ENCODE measurements at places on chromosomes 2 and 18. TPM values are rescaled to one million over a fixed set of nuclear protein-coding genes. Genes with fewer than 3 reads are reported as not detected.

Gene COLEC11
- 5.2 TPM for total RNA-seq

Gene GCFC2
- 30.3 TPM for total RNA-seq

Gene LRRC30
- total RNA-seq = 0.14 TPM

Gene ETAA1
- 19.3 TPM for total RNA-seq

DNA sequence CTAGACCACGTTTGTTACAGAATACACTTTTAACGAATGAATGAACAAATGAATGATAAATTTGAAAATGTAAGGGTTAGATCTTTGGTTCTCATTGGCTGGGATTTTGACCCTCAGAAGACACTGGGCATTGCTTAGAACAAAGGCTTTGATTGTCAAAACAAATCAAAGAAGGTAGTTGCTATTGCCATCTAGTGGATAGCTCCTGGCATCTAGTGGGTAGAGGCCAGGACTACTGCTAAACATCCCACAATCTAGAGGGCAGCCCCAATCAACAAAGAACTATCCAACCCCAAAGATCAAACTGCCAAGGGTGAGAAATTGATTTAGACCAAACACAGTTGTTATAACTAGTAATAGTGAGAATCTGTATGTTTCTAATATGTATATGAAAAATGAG, 552.3 kb downstream of the KCNJ3 start:
- no peaks in the 10 kb centered on the region for H3K4me1 ChIP-seq
- DNase-seq = no peak
- H3K4me3 ChIP-seq = no peak overlapping the region
- no peak overlapping the region for H3K27ac ChIP-seq
- no peaks in the 10 kb centered on the region for H3K36me3 ChIP-seq

DNA sequence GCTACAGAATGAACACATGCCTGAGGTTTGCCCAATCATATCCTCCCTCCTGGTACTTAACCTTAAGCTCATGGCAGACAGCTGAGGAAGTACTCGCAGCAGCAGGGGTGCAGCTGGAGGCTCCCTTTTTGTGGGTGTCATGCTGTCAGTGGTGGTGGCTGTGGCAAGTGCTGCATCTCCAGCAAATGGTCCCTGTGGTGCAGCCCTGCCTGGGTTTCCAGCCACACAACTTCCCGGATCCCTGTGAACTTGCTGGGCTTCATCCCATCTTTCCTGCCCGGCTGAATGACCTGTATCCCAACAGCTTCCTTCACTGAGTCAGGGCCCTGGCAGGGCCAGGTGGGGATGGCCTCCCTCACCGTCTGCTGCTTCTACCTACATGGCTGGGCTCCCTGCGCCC, 5.0 kb downstream of the TMEM185B start:
- H3K27me3 ChIP-seq = no peaks in the 10 kb centered on the region
- H3K4me1 ChIP-seq = peaks cover 14% of the 10 kb centered on the region
- H3K27ac ChIP-seq = no peak overlapping the region
- no peak overlapping the region for H3K4me3 ChIP-seq

GRCh38 chr2:235287375-235287733, 206.5 kb upstream of the AGAP1 start:
- no peak overlapping the region for H3K4me3 ChIP-seq
- no peaks in the 10 kb centered on the region for H3K36me3 ChIP-seq
- H3K27me3 ChIP-seq = no peaks in the 10 kb centered on the region
- no peak for DNase-seq
- no peak overlapping the region for H3K27ac ChIP-seq

GRCh38 chr2:240301256-240301795, 134.1 kb upstream of the GPC1 start:
- no peaks in the 10 kb centered on the region for H3K4me1 ChIP-seq
- H3K36me3 ChIP-seq = no peaks in the 10 kb centered on the region
- no peak overlapping the region for H3K4me3 ChIP-seq
- H3K27me3 ChIP-seq = no peaks in the 10 kb centered on the region

DNA sequence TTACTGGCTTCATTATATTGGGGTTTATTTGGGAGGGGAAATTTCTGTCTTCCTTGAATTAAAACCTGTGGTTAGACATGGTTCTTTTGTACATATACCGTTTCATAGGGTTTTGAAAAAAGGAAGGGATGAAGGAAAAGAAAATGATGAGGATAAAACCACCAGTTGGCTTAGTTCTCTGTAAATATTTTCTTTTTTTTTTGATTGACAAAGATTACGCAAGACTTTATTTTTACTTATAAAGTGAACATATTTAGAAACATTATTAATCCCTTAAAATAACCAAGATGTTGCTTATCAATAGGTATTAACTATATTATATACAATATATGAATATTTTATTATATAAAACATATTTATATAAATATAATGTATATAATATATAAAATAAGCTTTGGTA, 45.1 kb upstream of the TUBA3E start:
- no peaks in the 10 kb centered on the region for H3K36me3 ChIP-seq
- H3K27ac ChIP-seq = no peak overlapping the region
- H3K4me3 ChIP-seq = no peak overlapping the region

- DNase-seq = no peak
- H3K4me3 ChIP-seq = no peak overlapping the region
- no peak overlapping the region for H3K27ac ChIP-seq
- no peaks in the 10 kb centered on the region for H3K27me3 ChIP-seq
- H3K36me3 ChIP-seq = peaks cover 2% of the 10 kb centered on the region
Observed at GRCh38 chr2:226934546-226935201, 98.8 kb downstream of the RHBDD1 start.

DNA sequence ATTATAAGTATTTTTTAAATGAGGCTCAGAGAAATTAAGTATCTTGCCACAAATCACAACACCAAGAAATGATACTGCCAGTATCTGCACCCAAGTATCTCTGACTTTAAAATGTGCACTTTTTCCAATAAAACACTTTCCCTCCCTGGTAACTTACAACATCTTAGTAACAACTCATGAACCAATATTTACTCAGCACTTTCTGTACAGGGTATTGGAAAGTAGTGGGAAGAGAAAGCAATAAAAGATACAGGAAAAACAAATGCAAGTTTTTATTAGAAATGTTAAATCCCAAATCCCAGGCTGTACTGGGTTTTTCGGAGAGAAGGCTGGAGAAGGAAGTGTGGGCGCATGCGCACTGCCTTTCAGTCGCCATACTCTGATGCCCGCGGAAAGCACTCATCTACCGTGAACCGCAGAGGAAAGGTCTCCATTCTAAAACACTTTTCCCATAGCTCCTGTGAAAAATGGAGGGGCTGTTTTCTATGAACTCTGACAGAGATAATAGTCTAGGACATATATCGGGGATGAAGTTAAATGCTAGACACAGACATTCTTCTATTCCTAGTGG, 52.1 kb downstream of the L3MBTL4 start:
- no peak overlapping the region for H3K4me3 ChIP-seq
- H3K36me3 ChIP-seq = no peaks in the 10 kb centered on the region
- no peaks in the 10 kb centered on the region for H3K27me3 ChIP-seq
- H3K27ac ChIP-seq = no peak overlapping the region
- DNase-seq = no peak
- H3K4me1 ChIP-seq = no peaks in the 10 kb centered on the region

DNA sequence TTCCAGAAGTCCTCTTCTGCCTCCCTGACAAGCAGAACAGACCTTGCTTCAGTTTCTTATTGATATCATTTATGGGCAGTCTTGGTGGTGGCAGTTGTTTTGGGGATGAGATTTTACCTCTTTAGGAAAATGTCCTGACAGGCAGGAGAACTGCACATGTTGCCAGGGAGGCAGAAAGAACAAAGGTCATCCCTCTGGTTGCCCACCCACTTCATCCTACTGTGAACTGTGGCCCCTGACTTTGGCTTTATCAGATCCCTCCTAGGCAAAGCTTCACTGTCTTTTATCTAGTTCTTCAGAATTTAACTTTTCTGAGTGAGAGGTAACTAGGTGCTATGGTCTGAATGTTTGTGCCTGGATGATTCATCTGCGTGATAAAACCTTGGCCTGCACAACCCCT, 2071.3 kb upstream of the CELF4 start:
- H3K4me3 ChIP-seq = no peak overlapping the region
- no peak for DNase-seq
- H3K36me3 ChIP-seq = no peaks in the 10 kb centered on the region
- no peak overlapping the region for H3K27ac ChIP-seq
- no peaks in the 10 kb centered on the region for H3K27me3 ChIP-seq

GRCh38 chr2:71379086-71379485, 47.5 kb downstream of the ZNF638 start:
- DNase-seq = no peak
- H3K36me3 ChIP-seq = peaks cover 22% of the 10 kb centered on the region
- H3K4me1 ChIP-seq = no peaks in the 10 kb centered on the region
- H3K27me3 ChIP-seq = no peaks in the 10 kb centered on the region
- H3K27ac ChIP-seq = no peak overlapping the region

DNA sequence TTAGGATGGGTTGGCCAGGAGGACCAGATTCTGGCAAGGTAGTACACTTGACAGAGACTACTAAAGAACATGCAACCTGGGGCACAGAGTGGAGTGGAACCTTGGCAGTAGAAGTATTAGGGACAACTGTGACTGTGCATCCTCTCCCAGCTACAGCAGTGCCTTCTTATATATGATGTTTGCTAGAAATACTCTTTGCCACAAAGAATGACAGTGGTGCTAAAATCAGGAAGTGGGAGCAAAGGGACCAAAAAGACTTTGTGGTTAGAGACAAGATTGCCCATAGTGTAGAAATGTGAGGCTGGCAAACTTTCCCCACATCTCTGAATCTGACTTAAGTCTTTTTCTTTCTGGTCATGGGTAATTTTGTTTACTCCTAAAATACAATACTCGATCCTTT, 9.4 kb upstream of the SLC38A11 start:
- no peak overlapping the region for H3K27ac ChIP-seq
- no peak overlapping the region for H3K4me3 ChIP-seq
- DNase-seq = no peak
- H3K27me3 ChIP-seq = no peaks in the 10 kb centered on the region
- no peaks in the 10 kb centered on the region for H3K36me3 ChIP-seq

DNA sequence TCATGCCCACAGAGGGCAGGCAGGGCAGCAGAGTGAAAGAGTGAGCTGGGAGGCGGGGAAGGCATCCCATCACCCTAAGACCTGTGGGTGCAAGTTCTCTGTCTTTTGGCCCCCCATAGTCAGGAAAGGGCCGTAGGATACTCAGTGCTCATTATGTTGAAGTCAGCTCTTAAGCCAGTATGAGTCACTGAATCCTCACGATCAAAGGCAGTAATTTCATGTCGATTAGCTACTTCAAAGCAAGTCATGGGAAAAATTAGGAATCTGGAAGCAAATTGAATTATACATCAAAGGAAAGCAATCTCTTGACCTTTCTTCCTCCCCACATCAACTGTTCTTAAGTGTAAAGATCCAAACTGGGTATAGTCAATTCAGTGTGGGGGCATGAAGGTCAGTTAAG, 178.9 kb downstream of the FHOD3 start:
- no peak for DNase-seq
- H3K27ac ChIP-seq = no peak overlapping the region
- no peak overlapping the region for H3K4me3 ChIP-seq
- H3K4me1 ChIP-seq = no peaks in the 10 kb centered on the region

DNA sequence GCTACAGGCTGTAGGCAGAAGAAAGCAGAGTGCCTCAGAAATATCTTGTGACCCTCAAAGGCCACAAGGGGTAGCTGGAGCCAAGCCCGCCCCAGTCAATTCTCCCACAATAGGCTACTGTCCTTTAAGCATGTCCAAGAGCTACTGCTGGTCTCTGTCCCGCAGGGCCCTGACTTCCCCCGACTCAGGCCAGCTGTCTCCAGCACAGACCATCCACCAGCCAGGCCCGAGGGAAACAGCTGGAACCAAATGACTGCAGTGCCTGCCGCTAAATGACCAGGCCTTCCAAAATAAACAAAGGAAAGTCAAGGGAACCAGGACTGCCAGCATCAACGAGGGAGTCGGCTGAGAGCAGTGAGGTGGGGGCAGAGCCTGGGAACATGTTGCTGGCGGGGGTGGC, 36.7 kb downstream of the MCFD2 start:
- no peaks in the 10 kb centered on the region for H3K36me3 ChIP-seq
- no peaks in the 10 kb centered on the region for H3K4me1 ChIP-seq
- DNase-seq = no peak
- no peak overlapping the region for H3K4me3 ChIP-seq
- H3K27me3 ChIP-seq = no peaks in the 10 kb centered on the region
- no peak overlapping the region for H3K27ac ChIP-seq

DNA sequence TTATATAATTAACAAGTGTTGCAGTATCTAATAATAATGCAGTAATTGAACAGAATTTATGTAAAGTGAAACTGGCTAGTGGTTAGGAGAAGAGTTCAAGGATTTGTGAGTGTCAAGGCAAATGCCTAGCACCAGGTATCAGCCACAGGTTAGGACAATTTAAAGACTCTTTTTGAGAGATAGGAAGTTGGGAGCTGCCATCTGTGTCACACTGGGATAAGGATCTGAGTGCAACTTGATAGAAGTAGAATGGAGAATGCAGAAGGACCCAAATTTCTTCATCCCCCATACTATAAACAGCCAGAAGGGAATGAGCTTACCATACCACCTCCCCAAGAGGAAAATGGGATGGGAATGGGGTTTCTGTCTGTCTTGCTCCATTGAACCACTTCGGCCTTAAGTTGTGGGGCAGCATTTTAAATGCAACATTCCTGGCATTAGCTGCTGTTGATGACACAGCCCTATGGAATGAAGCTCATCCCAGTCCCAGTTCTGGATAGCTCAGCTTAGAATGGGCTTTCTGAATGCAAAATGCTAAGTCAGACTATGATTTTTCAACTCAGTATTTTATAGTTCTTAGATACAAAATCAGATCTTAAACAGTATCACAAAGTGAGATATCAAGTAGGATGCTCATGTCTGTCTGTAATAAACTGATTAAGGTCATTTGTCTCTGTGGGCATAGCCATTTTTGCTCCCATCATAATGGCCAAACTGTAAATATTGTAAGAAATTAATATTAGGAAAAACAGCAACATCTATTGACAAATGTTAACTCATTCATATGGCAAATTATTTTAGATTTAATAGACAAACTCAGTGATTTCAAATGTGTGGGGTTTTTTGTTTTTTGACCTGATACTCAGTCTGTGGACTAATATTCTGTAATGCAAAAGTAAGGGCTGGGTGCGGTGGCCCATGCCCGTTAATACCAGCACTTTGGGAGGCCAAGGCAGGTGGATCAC, 44.0 kb downstream of the GPR155 start:
- H3K36me3 ChIP-seq = no peaks in the 10 kb centered on the region
- DNase-seq = no peak
- H3K4me3 ChIP-seq = no peak overlapping the region
- no peak overlapping the region for H3K27ac ChIP-seq

GRCh38 chr2:56410140-56410539, 226.3 kb downstream of the CCDC85A start:
- no peaks in the 10 kb centered on the region for H3K27me3 ChIP-seq
- no peak overlapping the region for H3K27ac ChIP-seq
- no peaks in the 10 kb centered on the region for H3K36me3 ChIP-seq
- DNase-seq = no peak

GRCh38 chr18:51300912-51301311, 103.4 kb upstream of the MEX3C start:
- H3K36me3 ChIP-seq = no peaks in the 10 kb centered on the region
- H3K4me1 ChIP-seq = no peaks in the 10 kb centered on the region
- H3K27me3 ChIP-seq = no peaks in the 10 kb centered on the region

GRCh38 chr2:28152585-28153280, 239.9 kb upstream of the FOSL2 start:
- no peak overlapping the region for H3K27ac ChIP-seq
- no peaks in the 10 kb centered on the region for H3K36me3 ChIP-seq
- no peak overlapping the region for H3K4me3 ChIP-seq
- DNase-seq = no peak
